Small intestine (tissue), 16 donors: ENCODE measurements at places on chromosomes 11 and 22.

DNA sequence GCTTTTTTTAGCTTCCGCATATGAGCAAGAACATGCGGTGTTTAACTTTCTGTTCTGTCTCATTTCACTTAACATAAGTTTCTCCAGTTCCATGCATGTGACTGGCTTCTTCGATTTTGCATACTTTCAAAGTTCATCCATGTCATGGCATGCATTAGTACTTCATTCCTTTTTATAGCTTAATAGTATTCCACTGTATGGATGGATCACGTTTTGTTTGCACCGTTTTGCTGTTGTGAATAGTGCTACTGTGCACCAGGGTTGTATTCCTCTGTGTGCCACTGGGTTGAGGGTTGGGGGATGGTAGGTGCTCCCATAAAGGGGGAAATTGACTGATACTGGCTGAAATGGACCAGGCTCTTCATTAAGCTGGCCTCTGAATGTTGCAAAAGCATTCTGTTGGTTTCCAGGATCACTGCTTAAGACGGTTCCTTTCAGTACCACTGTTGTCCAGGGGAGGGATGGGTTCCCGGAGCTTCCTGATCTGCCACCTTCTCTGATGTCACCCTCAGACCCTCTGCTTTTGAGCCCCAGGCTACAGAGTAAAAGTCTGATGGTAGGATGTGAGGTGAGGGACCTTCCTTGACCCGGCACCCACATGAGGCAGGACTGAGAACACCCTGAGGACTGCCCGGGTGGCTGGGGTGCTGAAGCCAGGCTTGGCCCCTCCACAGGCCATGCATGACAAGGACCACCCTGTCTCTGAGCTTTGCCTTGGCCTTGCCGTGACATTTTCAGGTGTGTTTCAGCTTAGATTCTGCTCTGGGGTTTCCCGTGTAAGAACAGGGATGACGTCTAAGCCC, 24.4 kb downstream of the DGCR6L start:
- H3K4me1 ChIP-seq: no peaks in the 10 kb centered on the region
- H3K36me3 ChIP-seq: no peaks in the 10 kb centered on the region
- H3K27me3 ChIP-seq: no peaks in the 10 kb centered on the region
- no peak overlapping the region for H3K27ac ChIP-seq

DNA sequence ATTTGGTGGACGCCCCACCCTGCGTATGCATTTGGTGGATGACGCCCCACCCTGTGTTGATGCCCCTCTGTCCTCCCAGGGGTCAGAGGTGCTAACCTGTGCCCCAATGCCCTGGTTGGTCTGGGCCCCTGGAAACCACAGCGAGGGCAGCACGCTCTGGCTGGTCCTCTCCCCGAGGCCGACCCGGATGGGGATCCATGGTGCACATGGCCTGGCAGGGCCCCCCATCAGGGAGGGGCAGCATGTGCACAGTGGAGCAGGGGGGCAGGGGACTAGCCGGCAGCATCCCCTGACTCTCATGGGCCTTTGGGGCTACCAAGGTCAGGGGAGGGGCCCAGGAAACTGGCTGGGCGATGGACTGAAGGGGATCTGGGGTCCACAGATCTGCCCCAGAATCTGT, 7.6 kb upstream of the MUC5AC start:
- DNase-seq: no peak
- no peak overlapping the region for H3K4me3 ChIP-seq
- H3K27ac ChIP-seq: no peak overlapping the region
- H3K4me1 ChIP-seq: no peaks in the 10 kb centered on the region
- H3K27me3 ChIP-seq: no peaks in the 10 kb centered on the region

DNA sequence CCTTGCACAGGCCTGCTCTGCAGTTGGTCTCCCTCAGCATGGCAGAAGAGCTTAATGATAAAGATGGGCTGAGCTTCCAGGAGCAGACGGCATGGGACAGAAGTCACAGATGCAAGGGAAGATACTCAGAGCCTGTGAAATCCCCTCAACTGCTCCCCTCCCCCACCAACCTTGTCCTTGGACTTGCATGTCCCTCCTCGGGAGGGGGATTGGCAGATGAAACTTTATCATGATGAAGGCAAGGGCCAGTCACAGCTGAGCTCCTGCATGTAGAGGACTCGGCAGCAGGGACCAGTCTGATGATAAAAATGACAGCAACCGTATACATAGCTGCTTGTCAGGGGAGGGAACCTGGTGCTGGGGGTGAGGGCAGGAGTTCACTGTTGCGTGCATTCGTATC, 6.8 kb upstream of the SLC22A8 start:
- H3K4me1 ChIP-seq: no peaks in the 10 kb centered on the region
- no peaks in the 10 kb centered on the region for H3K36me3 ChIP-seq
- no peak overlapping the region for H3K27ac ChIP-seq
- DNase-seq: no peak

DNA sequence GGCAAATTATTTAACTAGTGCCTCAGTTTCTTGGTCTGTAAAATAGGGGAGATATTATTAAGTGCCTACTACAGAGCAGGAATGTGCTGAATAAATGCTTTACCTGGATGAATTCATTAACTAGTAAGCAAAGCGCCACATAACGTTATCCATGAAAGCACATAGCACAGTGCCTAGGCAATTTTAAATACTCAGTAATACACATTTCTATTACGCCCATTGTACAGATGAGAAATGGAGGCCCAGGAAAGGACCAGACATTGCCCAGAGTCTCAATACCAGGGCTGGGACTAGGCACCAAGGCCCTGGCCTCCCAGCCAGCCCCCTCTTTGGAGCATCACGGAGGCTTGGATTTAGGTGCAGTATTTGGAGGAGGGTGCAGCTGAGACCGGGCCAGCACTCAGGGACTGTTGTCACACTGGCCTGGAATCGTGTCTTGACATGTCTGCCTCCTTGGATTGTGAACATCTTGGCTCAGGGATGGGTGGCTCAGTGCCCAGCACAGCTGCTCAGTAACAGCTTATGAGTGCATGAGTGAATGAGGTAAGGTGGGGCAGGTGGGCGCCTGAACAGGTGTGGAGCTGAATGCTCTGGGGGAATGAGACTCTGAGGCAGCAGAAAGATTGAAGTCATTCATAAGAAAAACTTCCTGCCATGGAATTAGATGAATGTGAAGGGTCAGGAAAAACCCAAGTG, 42.1 kb upstream of the TPBGL start:
- DNase-seq: no peak
- peaks cover 92% of the 10 kb centered on the region for H3K36me3 ChIP-seq
- H3K27ac ChIP-seq: no peak overlapping the region
- no peak overlapping the region for H3K4me3 ChIP-seq
- H3K4me1 ChIP-seq: no peaks in the 10 kb centered on the region

GRCh38 chr11:73129198-73129597, 12.9 kb downstream of the FCHSD2 start:
- no peak for DNase-seq
- no peaks in the 10 kb centered on the region for H3K4me1 ChIP-seq
- no peak overlapping the region for H3K27ac ChIP-seq
- H3K27me3 ChIP-seq: no peaks in the 10 kb centered on the region
- H3K36me3 ChIP-seq: no peaks in the 10 kb centered on the region

DNA sequence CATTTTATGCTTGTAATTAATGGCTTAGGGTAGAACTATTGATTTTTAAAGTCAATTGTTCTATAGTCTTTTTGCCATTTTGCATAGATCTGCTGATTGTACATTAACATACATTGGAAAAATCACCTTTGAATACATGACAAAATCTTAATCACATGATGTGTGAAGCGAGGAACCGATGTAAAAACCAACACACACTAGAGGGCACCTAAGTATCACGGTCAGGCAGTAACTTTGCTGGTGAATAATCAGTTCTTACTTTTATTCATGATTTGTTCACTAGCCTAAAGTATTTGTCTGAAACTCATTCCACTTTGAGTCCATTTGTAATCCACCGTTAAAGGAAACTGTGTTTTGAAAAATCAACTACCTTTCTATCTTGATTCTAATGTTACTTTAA, 28.2 kb downstream of the JHY start:
- no peak overlapping the region for H3K4me3 ChIP-seq
- H3K27ac ChIP-seq: no peak overlapping the region
- no peaks in the 10 kb centered on the region for H3K4me1 ChIP-seq
- no peaks in the 10 kb centered on the region for H3K36me3 ChIP-seq
- DNase-seq: peak; percentile 56

DNA sequence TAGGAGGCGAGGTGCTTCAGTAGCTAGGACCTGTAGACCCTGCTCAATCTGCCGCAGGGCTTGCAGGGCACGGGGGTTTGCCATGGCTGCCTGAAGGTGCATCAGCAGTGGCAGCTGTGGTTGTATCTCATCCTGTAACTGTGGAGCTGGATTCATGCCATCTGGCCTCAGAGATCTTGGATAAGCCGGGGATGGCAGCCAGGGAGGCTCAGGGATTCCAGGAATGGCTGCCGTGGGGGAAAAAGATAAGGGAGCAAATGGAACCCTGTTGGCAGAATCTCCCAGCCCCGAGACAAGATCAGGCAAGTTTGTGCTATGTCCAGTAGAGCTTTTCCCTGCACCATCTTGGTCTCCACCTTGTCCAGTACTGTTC, 1.8 kb downstream of the UBQLN3 start:
- H3K4me1 ChIP-seq: no peaks in the 10 kb centered on the region
- H3K36me3 ChIP-seq: no peaks in the 10 kb centered on the region
- no peak for DNase-seq
- no peak overlapping the region for H3K4me3 ChIP-seq
- no peak overlapping the region for H3K27ac ChIP-seq
- no peaks in the 10 kb centered on the region for H3K27me3 ChIP-seq

- H3K4me1 ChIP-seq: no peaks in the 10 kb centered on the region
Measured at GRCh38 chr22:23675502-23676415, 15.1 kb upstream of the RGL4 start.
